ENCODE measurements at places on chromosomes 11 and 22.

DNA sequence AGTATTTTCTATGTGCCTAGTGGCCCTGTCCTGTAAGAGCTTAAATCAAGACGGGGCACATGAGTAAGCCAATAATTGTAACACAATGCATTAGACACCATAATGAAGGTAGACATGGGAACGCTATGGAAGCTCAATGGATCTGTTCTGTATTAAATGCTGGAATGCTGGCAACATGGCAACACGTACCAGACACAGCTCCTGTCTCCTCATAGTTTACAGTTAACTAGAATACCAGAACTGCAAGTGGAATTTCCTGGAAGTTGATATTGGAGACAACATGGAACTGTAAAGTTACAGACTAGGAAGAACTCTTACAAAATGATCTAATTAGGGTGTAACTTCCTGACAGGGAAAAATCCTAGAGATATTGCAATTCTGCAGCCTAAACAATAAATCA lies 12.4 kb downstream of the P4HA3 start:
- DNase-seq: peak; percentile 51

DNA sequence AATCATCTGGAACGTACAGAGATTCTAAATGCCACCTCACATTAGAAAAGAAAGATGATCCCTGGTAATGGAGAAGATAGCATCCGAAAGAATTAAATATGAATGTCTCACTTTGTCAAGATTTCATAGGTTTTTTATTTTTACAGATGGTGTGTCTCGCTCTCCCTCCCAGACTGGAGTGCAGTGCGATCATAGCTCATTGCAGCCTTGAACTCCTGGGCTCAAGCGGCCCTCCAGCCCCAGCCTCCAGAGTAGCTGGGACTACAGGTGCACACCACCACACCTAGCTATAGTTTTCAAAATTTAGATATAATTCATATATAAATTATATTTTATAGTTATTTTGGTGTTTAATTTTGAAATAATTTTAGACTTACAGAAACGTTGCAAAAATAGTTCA lies 16.7 kb upstream of the SMTN start:
- DNase-seq: no peak

DNA sequence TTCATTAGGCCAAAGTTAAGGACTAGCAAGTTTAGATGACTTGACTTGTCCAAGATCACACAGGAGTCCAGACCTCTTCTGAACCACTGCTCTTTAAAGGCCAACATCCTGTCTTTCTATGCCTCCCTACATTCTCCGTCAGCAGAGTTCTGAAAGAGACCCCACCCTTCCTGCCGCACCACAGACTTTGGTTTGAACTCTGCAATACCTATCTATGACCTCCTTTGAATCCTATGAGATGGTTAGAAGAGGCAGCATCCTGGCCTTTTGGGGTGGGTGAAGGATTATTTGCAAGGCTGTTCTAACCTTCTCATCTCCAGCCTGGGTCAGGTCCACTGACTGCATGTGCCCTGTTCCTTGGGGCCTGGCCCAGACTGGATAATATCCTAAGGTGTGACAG lies 4.3 kb upstream of the RRM1 start:
- no peak for DNase-seq

DNA sequence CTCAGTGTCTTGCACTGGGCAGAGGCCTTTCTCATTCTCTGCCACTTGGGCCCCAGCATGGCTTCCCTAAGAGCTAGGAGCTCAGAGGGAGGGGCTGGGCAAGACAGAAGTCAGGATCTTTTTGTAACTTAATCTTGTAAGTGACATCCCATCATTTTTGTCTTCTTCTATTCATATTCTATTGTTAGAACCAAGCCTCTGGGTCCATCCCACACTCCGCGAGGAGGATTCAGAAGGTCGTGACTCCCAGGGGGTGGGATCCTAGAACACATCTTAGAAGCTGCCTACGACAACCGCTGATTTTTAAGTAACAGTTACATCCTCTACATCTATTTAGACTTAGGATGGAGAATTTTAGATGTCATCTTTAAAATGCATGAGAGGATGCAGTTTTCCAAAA lies 1.5 kb upstream of the IL17RA start:
- DNase-seq: no peak

GRCh38 chr11:129109701-129110100 lies 82.4 kb downstream of the ARHGAP32 start:
- no peak for DNase-seq

GRCh38 chr22:49236541-49237075 lies 591.1 kb downstream of the BRD1 start:
- DNase-seq: no peak

- no peak for DNase-seq
Measured at GRCh38 chr11:34300026-34300925, 57.5 kb downstream of the ABTB2 start.

DNA sequence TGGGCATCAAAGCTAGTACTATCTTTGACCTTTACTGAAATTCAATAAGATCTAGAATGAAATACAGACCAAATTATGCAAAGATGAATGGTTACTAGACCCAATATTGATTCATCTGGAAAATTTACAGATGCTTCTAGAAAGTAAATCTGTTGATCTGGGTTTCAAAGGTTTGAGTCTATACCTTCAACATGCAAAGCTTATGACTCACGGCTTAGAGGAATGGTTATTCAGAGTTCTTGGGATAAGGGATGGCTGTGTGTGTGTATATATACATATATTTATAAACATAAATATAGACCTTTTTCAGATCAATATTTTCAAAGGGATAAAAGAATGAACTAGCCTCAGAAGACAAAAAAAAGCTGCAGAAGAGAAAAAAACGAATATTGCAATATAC lies 1.3 kb downstream of the SPTY2D1 start:
- no peak for DNase-seq
